ENCODE measurements at places on chromosomes 11 and 22. TPM values are rescaled to one million over a fixed set of nuclear protein-coding genes. Genes with fewer than 3 reads are reported as not detected.
A peak's percentile ranks its signal among the peaks of the same experiment; 100 is the strongest.

C11orf65 gene
- total RNA-seq = 0.66 TPM

GRCh38 chr11:125393331-125393730, 102.7 kb downstream of the FEZ1 start:
- peak; percentile 24 for DNase-seq

GRCh38 chr22:42732081-42732480, 11.4 kb upstream of the A4GALT start:
- DNase-seq = no peak

DNA sequence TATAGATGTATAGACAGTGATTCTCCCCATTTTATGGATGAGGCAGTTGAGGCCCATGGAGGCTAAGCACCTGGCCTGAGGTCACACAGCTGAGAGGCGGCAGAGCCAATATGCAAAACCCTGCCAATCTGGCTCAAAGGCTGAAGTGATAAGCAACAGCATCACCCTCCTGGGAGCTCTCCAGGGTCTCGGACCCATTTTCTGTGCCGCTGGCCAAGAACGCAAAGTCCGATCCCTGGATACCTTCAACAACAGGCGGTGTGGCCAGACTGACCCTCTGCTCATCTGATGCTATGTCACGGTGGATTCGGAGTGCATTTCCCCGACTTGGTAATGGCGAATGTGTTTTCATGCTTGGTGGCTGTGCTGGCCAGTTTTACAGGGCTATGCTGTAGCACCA, 595.0 kb downstream of the TBC1D22A start:
- DNase-seq = no peak

DNA sequence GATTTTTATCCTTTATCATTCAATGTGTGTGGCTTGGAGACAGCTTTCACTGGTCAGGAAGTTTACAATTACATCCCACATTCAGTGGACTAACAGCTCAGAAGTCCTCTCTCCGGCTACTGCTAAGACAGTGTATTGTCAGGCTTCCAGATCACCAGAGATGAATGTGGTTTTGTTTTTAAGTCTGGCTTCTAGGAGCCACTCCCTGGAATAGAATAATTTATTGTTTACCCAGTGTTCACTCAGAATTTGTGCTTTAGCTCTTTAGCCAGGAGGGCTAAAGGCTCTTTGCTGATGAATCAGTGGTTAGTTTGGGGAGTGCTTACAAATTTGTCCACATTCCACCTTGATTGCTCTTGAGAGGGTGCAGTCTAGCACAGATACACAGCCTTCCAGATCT, 26.5 kb downstream of the TRIM77 start:
- no peak for DNase-seq

OR4A16 gene
- not detected for total RNA-seq

DNA sequence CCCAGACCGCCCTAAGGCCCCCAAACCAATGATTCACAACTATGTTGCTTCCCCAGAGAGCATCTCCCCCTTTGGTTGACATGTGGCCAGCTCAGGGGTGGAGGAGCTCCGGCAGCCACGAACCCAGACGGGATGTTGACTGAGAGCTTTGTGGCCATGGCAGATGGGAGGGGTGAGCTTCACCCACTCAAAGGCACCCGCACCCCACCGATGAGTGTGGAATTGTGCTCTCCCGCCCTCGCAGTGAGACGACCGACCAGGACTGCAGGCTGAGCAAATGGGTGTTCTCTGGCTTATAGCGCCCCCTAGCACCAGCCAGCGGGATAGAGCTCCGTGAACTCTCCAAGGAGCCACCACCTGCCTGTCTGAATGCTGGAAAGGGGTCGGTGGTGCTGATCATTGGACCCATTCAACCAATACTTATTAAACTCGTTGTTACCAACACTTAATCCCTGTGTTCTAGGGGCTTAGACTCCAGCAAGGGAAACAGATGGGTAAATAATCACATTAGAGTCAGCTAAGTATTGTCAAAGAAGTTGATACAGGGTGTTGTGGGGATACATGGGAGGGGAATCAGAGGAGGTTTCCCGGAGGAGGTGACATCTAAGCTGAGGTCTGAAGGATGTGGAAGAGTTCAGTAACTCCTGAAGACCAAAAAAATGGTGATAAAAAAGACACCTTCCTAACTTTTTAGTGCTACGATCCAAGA, 4.5 kb upstream of the TIMP3 start:
- peak; percentile 88 for DNase-seq

GRCh38 chr11:75011872-75012271, 23.1 kb downstream of the NEU3 start:
- DNase-seq = no peak

GRCh38 chr11:2258501-2259465, 11.6 kb downstream of the ASCL2 start:
- DNase-seq = peak; percentile 50
